Activated naive CD4-positive, alpha-beta T cell treated with anti-CD3 and anti-CD28 coated beads, Interleukin-2, amount 50 U/mL, for 72 hours (primary cell): ENCODE measurements at places on chromosomes 4 and X. TPM values are rescaled to one million over a fixed set of nuclear protein-coding genes. Genes with fewer than 3 reads are reported as not detected.

GRCh38 chr4:38180456-38180855 is 220.3 kb downstream of the PTTG2 start:
- no peak for DNase-seq

DNA sequence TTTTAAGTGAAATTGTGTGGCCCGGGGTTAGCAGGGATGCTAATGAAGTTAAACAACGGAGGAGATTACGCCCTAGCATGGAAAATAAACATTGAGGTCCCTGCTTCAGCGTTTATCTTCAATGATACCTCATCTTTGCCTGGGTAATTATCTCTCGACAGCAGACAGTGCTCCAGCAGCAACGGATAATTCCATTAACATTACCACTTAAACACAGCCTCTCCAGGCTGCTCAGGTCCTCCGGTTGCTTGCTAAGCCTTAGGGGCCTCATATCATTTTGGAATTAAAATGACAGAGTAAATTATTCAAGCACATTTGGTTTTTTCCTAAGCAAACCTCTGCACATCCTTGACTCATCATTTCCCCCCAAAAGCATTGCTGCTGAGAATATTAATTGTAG is 281.5 kb upstream of the KLF3 start:
- no peak for DNase-seq

- peak; percentile 53 for DNase-seq
These were observed at the start of gene TMSB15A for GRCh38 chrX:102515975-102516941. Gene TMSB15A, minus strand, starts transcription at chrX:102516739.

- no peak for DNase-seq
These were observed 60.8 kb downstream of the SPCS3 start for GRCh38 chr4:176380352-176381157.

- DNase-seq, result no peak
These were observed 151.3 kb upstream of the FAM47C start for GRCh38 chrX:36856849-36857248.

DNA sequence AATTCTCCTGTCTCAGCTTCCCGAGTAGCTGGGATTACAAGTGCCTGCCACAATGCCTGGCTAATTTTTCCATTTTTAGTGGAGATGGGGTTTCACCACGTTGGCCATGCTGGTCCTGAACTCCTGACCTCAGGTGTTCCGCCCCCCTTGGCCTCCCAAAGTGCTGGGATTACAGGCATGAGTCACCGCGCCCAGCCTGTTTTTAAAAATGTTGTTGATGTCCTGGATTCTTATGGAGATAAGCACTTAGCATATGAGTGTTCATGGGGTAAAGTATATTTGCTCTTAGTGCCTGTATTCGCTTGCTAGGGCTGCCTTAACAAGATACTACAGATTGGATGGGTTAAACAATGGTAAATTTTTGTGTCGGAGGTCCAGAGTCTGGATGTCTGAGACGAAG is 91.7 kb downstream of the CEP44 start:
- DNase-seq, result no peak

DNA sequence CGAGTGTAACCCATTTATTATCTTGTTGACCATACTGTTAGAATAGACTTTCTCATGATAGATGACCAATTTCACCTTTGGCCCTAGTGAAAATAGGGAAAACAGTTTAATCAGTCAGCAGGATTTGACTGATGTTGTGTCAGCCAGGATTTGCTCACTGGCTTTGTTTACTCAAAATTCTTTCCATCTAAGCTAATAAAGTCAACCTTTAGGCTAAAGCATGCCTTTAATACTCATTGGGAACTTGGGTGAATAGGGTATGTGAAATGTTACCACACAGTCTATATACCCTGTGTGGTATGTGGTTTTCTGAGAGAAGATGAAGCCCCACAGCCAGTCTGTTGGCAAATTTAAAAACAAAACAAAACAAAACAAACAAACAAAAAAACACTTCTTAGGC is 18.7 kb upstream of the SPANXB1 start:
- no peak for DNase-seq

DNA sequence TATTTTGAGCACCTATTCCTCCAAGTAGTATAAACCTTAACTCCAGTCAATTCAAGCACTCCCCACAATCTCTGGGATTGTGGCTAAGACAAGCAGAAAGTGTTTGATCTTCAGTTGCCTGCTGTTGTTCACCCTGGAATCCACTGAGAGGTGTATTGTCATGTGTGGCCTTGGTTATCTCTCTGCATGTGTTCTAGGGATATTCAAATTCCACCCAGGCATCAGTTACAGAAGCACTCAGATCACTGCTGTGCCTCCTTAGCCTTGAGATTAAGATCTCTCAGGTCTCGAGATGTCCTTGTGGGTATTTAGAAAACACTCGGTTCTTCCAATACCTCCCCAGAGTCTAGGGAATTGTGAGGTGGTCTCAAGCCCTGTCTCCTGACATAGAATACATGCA is 213.3 kb downstream of the SMARCA1 start:
- no peak for DNase-seq

DNA sequence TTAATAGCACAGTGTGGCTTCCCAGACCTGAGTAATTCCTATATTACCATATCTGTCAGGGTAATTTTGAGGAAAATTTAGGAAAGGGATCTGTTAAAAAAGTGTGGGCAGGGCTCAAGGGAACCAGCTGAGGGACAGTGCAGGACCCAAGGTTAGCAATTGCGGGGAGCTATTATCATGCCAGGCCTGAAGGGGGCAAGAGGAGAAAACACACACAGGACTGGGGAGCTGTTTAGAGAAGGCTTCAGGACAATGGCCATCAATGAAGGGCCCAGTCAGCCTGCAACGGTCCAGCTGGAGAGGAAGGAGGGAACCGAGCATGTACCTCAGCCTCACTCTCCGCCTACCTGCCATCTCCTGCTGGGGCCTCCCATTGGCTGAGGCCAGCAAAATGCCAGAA is 19.0 kb upstream of the NHS start:
- no peak for DNase-seq

DNA sequence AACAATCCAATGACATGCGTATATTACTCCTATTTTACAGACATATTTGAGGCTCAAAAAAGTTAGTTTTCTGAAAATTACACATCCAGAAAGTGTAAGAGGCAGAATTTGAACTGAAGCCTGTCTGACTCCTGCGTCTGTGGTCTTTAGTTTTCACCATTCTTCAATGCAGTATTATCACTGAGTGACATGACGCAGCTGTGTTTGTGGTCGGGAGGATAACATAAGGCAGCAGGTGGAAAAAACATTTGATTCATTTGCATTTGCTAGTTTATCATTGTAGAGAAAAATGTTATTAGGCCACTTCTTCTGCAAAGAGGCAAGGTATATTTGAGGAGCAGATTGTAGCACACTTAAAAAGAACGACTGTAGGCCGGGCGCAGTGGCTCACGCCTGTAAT is 186.7 kb downstream of the TENM3 start:
- no peak for DNase-seq

GRCh38 chr4:140103676-140104075 is 50.3 kb downstream of the MAML3 start:
- DNase-seq, result no peak

DNA sequence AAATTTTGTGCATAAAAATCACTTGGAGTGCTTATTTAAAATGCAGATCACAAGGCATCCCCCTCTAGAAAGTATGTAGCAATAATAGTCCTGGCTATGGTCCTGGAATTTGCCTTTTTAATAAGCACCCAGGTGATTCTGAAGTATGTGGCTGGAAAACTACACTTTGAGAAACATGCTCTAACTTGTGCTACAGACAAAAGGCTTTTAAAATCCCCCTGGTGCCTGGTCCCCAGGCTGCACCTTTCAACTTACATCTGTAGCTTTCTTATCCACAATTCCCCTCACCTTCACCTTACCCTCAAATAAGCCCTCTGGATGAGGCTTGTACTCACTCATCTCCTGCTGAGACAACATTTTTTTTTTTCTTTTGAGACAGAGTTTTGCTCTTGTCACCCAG is 21.1 kb downstream of the ART3 start:
- no peak for DNase-seq

DNA sequence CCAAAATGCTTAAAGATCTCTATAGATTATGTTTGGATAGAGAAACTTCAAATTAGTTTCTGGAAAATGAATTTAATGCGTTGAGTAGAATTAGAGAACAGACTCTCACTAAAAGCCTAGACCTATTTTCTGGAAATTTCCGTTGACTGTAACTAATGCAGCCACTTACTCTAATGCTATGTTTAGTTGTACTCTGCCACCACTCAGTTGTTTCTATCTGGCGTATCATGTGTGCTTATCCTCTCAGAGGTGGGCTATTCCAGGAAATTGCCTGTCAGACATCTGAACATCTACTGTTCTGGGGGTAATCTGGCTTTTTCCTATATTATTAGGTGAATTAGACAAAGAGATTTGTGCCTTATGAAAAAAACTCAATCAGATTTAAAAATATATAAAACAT is 347.1 kb upstream of the FSTL5 start:
- no peak for DNase-seq

GRCh38 chrX:134645936-134646543 is 12.2 kb downstream of the PLAC1 start:
- no peak for DNase-seq

DNA sequence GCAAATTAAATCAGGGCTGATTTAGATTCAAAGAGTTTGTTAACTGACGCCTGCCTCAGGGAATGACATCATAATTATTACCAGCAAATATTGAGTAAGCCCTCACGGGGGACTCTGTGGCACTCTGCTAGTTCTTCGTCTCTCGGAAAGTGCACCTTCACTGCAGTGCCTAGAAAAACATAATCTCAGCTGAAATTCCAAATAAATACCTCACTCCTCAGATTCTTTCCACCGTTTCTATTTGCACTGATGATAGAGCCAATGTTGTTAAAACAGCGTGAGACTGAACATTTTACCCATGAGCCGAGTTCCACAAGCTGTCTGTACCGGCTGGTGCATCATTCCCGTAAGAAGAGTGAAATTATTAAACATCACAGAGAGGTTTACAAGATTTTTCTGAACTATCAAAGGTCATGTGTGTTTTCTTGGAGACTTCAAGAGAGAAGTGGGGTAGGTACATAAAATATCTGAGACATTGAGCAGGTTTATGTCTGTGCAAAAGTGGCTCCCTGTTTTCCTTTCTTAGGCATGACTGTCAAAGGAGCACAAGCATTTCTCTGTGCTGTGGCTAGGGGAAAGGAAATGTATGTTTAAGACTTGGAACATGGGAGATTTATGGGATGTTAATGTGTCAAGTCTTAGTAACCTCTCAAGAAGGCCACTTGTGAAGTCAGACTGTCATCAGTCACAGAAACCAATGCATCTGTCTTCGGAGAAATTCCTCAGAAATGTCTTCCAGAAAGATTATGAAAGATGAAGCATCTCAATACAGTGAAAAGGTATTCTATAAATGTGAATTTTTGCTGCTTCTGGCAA is 119.6 kb downstream of the CBLL2 start:
- no peak for DNase-seq

DNA sequence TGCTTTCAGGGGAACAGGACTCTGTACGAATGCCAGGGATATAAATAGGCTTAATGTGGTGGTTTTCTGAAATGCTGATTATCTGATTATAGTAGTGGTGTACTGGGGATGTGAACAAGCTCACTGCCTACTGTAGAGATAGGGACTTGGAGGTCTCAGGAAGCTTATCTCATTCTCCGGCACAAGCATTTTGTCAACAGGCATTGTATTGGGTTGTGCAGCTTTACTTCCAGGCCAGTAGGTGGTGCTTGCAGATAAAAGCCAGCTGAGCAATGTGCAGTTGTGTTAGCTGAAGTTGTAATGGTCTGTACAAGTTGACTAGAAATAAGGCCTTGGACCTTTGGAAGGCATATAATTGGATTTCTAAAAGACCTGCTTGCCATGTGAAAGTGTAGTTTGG is 49.5 kb upstream of the TMLHE start:
- no peak for DNase-seq

- DNase-seq, result no peak
These were observed 87.2 kb upstream of the MYOZ2 start for GRCh38 chr4:119048446-119048845.

DNA sequence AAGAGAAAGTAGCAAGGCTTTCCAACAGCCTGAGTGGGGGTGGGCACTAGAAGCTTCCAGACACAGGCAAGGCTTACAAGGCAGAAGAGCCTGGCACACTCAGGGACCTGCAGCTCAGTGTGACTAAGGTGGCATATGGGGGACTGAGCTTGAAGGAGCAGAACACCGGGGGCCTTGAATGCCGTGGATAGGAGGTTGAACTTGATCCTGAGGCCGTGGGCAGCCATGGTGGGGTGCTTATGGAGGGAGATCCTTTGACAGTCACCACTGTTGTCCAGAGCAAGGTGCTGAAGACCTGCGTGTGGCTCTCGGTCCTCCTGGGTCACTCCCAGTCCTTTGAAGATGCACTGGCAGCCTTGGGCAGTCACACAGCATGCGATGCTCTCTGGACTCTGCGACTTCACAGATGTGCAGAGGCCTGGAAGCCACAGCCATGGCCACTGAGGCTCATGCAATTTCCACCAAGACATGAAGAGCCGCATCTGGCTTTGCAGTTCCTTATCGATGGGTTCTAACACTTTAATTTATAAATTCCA is 18.3 kb downstream of the C4orf50 start:
- DNase-seq, result no peak

DNA sequence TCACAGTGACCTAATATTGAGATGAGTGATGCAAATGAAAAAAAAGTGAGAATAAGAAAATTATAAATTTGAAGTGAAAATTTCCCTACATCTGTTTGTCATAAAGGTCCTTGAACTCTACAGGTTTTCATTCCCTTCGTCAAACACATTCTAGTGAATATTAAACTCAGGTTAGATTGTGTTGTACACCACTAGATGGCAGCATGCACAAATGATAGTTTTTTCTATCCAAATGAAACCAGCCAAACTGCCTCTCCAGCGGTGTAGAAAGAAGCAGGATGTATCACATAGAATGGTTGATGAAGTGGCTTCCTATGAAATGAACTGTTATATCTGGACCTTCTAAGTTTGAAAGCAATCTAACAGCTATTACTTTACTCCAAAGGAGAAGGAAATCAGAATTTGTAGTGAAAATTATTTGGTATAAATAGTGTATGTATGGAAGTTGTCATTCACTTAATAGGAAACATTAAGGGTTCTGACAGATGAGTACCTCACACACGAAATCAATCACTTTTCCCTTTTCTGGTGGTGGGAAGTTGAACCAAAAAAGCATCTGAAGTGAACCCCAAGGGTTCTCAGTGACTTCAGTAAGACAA is 382.7 kb downstream of the UNC5C start:
- DNase-seq, result no peak

GRCh38 chr4:93659629-93660028 is 168.9 kb upstream of the ATOH1 start:
- DNase-seq, result no peak

DNA sequence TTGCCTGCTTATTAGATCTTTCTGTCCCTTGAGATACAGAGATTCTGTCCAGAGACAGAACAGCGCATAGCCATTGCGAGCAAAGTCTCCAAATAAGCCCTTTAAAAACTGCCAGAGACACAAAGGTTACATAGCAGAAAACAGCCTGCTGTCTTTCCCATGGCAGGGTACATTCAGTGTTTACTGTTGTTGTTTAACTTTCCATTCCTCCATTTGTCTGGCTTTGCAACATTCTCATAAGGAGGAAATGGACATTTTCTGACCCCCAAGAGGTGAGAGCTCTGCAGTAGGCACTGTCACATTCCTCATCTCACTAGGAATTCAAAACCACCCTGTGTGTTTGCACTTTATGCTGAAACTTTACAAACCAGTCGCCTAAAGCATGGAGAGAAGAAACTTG is 48.3 kb downstream of the PDE5A start:
- no peak for DNase-seq

Gene PPARGC1A
- not detected for total RNA-seq

Gene F8A2
- total RNA-seq, result not detected

Gene CRMP1
- not detected for total RNA-seq

Gene MAMLD1
- total RNA-seq, result 2.7 TPM

Gene UGT2B28
- not detected for total RNA-seq

Gene MFAP3L
- 2.1 TPM for total RNA-seq

Gene STBD1
- 0.19 TPM for total RNA-seq

Gene GPR34
- total RNA-seq, result 0.23 TPM

Gene RASL11B
- 0.14 TPM for total RNA-seq

Gene GAGE1
- total RNA-seq, result not detected
